ENCODE measurements at places on chromosomes 13 and 19.

- no peak for DNase-seq
These were observed 5.3 kb downstream of the PDCD2L start for GRCh38 chr19:34409189-34410164.

DNA sequence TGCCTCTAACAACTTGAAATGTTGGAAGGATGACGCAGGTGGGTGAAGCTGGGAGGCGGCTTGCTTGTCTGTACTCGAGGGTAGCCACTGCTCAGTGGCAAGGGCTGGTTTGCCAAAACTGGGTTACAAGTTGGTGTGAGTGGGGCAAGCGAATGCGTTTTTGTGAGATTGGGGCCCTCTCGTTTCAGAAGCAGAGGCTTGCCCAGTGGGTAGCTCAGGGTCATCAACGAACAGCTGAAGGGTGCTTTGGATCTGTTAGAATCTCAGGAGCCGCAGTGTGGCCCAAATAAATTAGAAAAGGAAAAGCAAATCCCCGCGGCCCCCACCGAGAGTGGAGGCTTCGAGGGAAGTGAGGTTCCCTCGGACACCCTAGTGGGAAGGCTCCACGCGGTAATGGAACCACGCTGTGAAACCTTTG lies 7.3 kb downstream of the ATP4B start:
- no peak for DNase-seq

DNA sequence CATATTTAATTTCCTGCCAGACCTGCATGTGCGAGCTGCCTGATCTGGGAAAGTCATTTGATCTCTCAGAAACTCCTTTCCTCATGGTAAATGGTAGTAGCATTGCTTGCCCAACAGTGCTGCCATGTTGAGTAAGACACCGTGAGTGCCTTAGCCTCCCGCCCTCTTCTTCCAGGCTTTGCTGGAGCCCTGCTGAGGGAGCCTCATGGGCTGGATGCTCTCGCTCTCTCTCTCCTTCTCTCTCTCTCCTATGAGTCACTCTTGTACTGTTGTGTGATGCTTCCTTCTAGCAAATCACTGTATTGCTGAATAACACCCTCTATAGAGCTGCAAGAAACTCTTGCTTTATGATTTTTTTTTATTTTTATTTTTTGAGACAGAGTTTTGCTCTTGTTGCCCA lies 365.5 kb downstream of the UQCRFS1 start:
- DNase-seq = no peak

GRCh38 chr13:113407531-113408393 lies 43.8 kb upstream of the GRTP1 start:
- DNase-seq = no peak
